Fibroblast of skin of abdomen (primary cell): ENCODE measurements at places on chromosomes 5 and 9.
A peak's percentile ranks its signal among the peaks of the same experiment; 100 is the strongest.

GRCh38 chr9:96193236-96193755 is 108.7 kb downstream of the HSD17B3 start:
- peak; percentile 33 for DNase-seq

DNA sequence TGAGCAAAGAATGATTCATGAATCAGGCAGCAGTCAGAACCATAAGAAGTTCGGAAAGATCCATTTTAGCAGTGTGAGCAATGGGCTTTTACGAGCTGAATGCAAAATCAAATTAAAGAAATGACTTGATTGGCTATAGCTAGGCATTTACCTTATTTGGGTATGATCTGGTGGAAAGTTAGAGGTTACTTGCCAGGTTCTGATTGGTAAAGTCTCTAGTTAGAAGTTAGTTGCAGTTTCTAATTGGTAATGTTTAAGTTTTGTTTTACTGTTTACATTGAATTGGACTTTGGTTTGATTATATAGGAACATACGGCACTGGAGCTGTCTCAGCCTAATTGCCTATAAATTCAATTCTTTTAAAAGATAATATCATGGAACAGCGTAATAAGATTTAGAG is 97.9 kb downstream of the ITGA1 start:
- no peak for DNase-seq

DNA sequence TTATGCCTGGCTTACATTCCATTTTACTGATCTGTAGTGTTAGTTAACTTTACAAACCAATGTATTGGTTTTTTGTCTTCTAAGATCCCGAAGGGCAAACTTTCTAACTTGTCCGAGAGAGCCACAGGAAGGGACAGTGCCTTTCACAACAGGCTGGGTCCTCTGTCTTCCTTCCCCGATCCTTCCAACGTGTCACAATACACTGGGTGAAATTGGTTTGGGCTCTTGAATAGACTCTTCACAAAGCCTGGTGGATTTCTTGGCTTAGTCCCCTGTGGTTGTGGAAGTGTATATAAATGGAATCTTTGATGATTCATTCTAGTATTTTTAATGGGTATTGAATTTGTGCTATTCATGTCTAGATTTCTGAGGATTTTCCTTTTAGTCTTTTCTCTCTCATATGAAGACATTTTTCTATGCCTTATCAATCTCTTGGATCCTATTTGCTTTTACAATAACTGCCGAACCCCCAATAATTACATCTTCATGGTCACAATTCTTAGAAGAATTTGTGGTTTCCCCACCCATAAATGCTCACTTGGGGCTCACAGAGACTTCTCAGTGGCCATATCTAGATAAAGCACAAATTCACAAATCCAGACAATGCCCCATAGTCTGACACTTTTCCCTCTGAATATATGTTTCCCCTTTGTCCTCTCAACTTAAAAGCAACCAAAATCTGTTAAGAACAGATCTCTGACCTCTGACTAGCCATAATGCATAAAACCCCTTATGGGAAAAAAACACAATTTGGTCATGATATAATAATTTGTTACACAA is 107.7 kb downstream of the MTRR start:
- DNase-seq, result no peak

DNA sequence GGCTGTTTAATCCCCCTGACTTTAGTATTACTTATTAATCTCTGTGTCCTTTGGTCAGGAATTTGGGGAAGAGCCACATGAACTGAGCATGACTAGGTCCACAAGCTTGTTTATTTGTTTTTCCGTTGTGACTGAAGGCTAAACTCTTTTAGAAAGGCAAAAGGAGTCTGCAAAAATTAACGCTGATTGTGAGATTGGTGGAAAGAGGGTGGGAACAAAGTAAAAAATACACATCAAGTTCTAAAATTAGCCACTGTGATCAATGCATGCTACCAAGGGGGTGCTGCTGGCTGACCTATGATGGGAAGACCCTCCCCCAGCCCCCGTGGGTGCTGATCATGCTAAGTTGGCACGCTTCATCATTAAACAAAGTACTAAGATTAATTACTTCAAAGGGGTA is 356.8 kb downstream of the ADGRV1 start:
- DNase-seq, result no peak

DNA sequence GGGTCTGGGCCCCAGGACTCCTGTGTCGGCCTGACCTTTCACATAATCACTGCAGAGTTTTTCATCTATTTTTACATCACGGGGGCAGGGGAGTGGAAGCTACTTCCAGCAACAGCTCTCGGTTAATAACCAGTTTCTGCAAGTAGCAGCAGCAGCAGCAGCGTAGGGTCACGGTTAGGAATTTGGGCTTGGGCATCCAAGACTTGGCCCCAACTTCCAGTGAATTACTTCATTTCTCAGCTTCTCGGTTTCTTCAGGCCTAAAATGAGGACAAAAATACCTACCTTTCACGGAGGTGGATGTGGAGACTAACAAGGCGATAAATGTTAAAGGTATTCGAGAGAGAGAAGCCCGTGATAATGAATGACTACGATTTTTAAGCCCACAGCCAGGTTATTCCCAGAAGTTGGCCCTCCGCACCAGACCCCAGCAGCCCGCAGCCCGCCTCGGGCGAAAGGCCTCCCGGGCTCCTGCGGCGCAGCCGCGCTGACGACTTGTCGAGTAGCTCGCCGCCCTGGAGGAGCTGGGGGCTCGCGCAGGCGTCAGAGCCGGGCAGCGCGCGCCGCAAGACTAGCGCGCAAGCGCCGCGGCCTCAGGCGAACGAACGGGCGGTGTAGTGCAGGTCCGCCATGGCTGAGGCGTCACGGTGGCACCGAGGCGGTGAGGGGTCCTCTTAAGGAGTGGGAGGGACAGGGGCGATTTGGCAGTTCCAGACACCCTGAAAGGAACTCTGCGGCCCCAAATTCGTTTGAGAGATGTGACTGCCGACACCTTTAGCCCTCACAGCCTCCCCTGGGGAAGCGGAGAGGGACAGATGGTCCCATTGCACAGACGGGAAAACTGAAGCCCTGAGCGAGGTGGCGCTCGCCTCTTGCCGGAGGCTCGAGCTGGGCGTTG is at the start of gene PKD2L2:
Gene PKD2L2, plus strand, starts transcription at position 595 of the 897 bp plus-strand sequence. Its CDS starts 35 bp downstream, at position 630.
- peak; percentile 90 for DNase-seq

- DNase-seq, result no peak
These were observed 243.9 kb downstream of the DOCK8 start for GRCh38 chr9:458590-458989.

GRCh38 chr9:133892193-133892920 is 99.8 kb downstream of the VAV2 start:
- no peak for DNase-seq

DNA sequence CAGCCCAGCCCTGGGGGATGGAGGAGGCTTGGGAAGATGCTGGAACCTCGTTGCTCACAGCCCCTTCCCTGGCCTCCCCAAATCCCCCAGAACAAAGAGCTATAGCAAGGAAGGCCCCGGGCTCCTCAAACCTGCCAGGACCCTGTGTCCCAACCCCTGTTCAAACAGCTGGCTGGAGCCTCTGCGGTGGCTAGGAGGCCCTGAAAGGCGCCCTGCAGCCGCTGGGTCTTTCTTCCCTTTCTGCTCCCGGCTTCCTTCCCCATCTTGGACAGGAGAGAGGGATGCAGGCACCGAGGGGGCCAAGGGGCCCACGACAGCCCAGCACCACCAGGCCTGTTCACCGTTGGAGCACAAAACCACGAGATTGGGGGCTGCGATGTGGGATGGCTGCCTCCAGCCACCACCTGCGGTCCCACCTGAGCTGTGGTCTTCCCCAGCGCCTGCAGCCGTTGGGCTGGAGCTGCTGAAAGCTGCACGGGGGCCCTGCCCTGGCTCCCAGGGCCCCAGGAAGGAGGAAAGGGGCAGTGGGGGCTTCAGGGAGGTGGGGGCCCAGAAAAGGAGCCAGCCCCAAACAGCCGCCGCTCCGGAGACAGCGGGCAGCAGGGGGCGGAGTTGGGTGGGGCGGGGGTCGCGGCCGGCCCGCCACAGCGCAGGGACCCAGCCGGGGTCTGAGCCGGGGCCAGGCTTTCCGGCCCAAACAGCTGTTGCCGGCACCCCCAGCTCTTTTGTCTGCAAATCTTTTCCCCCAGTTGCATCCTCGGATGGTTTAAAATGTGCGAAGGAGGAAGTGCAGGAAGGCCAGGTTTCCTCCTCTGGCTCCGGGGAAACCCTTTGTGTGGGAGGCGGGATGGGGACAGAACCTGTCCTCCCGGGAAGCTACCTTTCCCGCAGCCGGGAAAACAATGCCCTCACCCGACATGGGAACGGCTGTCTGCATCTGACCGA is 16.1 kb downstream of the NOTCH1 start:
- DNase-seq, result no peak

GRCh38 chr9:100600521-100601079 is 22.7 kb downstream of the CAVIN4 start:
- DNase-seq, result no peak

- DNase-seq, result no peak
These were observed 76.5 kb upstream of the SPDL1 start for GRCh38 chr5:169507051-169507450.

- no peak for DNase-seq
These were observed 626.5 kb downstream of the DMRTA1 start for GRCh38 chr9:23073136-23073535.

GRCh38 chr9:121358751-121359150 is 11.3 kb downstream of the STOM start:
- DNase-seq, result no peak

DNA sequence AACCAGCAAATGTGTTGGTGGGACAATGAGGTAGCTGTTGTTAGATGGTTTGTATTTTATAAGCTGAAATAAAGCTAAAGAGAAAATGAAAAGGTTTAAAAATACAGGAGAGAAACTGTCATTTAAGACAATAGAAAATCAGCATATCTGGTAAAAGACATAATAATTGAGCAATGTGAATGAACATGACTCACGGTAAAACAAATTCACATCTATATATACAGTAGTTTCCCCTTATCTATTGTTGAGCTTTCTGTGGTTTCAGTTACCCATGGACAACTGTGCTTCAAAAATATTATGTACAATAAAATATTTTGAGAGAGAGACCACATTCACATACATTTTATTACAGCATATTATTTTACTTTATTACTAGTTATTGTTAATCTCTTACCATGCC is 1649.8 kb downstream of the EFNA5 start:
- peak; percentile 4 for DNase-seq

- DNase-seq, result no peak
These were observed 2.5 kb upstream of the SLC25A48 start for GRCh38 chr5:135831851-135832555.

DNA sequence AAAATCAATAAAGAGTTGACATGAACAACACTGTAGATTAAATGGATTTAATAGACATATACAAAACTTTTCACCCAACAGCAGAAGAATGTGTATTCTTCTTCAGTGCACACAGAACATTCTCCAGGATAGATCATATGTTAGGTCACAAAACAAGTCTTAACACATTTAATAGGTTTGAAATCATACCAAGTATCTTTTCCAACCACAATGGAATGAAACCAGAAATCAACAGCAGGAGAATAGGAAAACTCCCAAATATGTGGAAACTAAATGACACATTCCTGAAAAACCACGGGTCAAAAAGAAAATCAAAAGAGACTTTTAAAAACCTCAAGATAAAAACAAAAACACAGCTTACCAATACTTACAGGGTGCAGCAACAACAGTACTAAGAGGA is 790.1 kb upstream of the ZNF608 start:
- peak; percentile 72 for DNase-seq

GRCh38 chr9:91777292-91777830 is 172.7 kb downstream of the ROR2 start:
- peak; percentile 90 for DNase-seq

DNA sequence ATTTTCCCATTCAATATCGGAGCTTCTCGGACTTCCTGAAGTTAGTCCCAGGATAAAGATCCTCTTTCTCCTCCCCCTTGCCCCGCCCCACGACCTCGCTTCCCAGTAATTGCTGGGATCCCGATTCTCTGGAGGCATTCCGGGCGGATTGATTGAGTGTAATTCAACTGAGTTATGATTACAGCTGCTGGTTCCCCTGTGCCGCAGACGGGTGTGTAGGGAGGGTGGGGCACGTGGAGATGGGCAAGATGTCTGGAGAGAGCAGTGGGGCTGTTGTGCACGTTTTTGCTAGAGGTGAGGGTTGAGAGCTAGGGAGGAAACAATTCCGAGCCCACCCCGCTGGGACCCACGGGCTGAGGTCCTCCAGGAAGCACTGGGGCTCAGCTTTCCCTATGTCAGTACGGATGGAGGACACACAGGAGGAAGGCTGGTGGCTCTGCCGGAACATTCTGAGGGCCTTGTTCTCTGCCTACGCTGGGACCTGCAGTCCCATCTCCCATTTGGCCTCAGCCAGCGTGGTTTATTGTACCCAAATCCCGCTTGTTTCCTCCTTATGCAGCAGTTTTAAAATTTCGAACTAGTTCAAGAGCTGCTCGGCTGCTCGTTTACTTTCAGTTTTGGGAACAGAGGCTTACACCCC is 2.4 kb upstream of the DMRT2 start:
- DNase-seq, result no peak

- DNase-seq, result no peak
These were observed 22.6 kb downstream of the SEMA5A start for GRCh38 chr5:9523090-9523823.

DNA sequence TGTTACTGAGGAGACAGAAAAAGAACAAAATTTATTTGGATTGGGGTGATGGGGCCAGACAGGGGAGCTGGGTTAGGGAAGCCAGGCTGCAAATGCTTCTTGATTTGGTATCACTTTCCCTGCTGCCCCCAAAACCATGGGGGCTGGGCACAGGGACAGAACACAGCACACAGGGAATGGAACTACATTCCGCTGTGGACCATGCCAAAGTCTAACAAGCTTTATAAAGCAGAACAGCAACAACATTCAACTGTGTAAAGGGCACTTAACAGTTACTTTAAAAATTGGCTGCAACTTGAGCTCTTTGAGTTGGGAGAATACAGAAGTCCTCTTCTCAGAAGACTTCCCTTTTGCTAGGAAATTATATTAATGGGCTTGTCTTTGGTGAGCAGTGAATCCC is 23.8 kb downstream of the C5orf58 start:
- no peak for DNase-seq

- DNase-seq, result peak; percentile 61
These were observed 284.5 kb downstream of the NTRK2 start for GRCh38 chr9:84953797-84954705.

DNA sequence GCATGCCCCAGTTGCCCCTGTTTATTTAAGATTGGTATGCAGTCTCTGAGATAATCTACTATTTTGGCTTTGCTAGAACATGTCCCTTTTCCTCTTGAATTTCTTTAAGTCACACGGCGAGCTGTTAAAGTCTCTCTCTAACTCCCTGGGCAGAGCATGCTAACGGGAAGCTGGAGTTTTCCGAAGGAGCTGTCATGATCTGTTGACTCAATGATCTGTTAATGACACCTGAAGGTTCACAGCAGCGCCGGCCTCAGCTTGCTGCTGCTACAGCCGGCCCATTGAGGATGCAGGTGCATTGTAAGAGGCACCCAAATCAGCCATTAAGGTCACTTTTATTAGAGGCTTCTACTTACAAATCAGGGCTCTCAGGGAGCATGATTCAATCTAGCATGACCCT is 1203.4 kb downstream of the MAT2B start:
- no peak for DNase-seq

DNA sequence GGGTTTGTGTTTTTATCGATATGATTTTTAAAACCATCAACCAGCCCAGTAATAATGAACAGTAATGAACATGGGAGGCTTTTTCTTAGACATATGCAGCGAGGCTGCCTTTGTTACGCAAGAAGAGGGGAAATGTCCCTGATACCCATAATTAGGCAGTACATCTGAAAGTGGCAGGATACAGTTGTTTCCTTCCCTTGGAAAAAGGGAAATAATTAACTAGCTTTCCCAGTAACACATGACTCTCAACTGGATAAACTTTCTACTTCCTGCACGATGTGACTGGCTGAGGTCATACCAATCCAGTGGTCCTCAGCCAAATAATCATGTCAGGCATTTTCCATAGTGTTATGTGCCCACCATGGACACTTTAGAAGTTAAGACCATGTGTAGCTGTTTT is 431.6 kb upstream of the C9orf72 start:
- no peak for DNase-seq

- peak; percentile 6 for DNase-seq
These were observed 39.9 kb upstream of the CTSL start for GRCh38 chr9:87685871-87686519.
